ENCODE measurements at places on chromosomes 7 and 10.
A peak's percentile ranks its signal among the peaks of the same experiment; 100 is the strongest.

DNA sequence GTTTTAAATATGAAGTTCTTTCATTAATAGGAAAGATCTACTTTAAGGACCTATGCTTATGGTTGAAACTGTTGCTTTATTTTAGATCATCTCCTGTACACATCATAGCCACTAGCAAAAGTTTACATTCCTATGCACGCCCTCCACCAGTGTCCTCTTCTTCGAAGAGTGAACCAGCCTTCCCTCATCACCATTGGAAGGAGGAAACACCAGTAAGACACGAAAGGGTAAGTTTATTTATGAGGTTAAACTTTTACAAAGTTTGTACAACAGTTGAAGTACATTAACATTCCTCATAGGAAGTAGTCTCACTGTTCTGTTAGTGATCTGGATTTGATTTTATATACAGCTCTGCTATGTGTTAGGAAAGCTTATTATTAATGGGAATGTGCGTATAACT lies 16.9 kb downstream of the HBP1 start:
- DNase-seq, result no peak

GRCh38 chr7:109984729-109985128 lies 1106.2 kb upstream of the LRRN3 start:
- no peak for DNase-seq

DNA sequence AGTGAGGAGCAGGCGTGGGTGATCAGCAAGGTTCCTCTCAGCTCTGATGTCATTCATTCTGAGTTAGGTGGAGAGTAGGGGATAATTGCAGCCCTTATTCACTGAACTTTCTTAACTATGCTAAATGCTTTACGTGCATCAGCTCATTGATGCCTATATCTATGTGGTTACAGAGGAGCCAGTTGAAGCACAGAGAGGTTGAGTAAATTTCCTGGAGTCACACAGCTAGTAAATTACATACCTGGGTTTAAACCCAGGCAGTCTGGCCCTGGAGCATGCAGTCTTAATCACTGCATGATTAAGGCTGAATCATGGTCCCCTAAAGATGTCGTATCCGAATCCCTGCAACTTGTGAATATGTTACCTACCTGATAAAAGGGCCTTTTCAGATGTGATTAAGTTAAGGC lies 99.6 kb downstream of the GRK5 start:
- DNase-seq, result peak; percentile 49

GRCh38 chr10:91778485-91778884 lies 19.7 kb upstream of the TNKS2 start:
- DNase-seq, result no peak
